ENCODE measurements at places on chromosomes 12 and 14. TPM values are rescaled to one million over a fixed set of nuclear protein-coding genes. Genes with fewer than 3 reads are reported as not detected.

Gene SLC17A8
- total RNA-seq = 0.51 TPM

Gene AICDA
- not detected for total RNA-seq

Gene RNF212B
- not detected for total RNA-seq

- H3K27me3 ChIP-seq = no peaks in the 10 kb centered on the region
- no peak overlapping the region for H3K27ac ChIP-seq
- H3K4me3 ChIP-seq = no peak overlapping the region
- DNase-seq = no peak
- H3K36me3 ChIP-seq = no peaks in the 10 kb centered on the region
Observed at GRCh38 chr12:53739214-53740129, 12.2 kb upstream of the CALCOCO1 start.

Gene TOMM20L
- not detected for total RNA-seq

- H3K4me3 ChIP-seq = no peak overlapping the region
- H3K27me3 ChIP-seq = no peaks in the 10 kb centered on the region
- DNase-seq = no peak
- H3K36me3 ChIP-seq = no peaks in the 10 kb centered on the region
- H3K4me1 ChIP-seq = no peaks in the 10 kb centered on the region
- H3K27ac ChIP-seq = no peak overlapping the region
Observed at GRCh38 chr14:29743531-29743930, 184.1 kb downstream of the PRKD1 start.

GRCh38 chr12:127358888-127359287 lies 908.1 kb upstream of the TMEM132C start:
- DNase-seq = no peak
- no peak overlapping the region for H3K4me3 ChIP-seq
- H3K36me3 ChIP-seq = no peaks in the 10 kb centered on the region
- H3K27me3 ChIP-seq = no peaks in the 10 kb centered on the region
- H3K27ac ChIP-seq = no peak overlapping the region

Gene PRICKLE1
- total RNA-seq = 1.2 TPM
